ENCODE measurements at places on chromosomes 5 and 9.

- peak; percentile 77 for DNase-seq
Observed at GRCh38 chr5:172283020-172283861, at the start of gene UBTD2. Gene UBTD2, minus strand, starts transcription at chr5:172283764. Its CDS starts 99 bp downstream, at chr5:172283665.

GRCh38 chr5:34632807-34633422 is 23.2 kb upstream of the RAI14 start:
- no peak for DNase-seq

DNA sequence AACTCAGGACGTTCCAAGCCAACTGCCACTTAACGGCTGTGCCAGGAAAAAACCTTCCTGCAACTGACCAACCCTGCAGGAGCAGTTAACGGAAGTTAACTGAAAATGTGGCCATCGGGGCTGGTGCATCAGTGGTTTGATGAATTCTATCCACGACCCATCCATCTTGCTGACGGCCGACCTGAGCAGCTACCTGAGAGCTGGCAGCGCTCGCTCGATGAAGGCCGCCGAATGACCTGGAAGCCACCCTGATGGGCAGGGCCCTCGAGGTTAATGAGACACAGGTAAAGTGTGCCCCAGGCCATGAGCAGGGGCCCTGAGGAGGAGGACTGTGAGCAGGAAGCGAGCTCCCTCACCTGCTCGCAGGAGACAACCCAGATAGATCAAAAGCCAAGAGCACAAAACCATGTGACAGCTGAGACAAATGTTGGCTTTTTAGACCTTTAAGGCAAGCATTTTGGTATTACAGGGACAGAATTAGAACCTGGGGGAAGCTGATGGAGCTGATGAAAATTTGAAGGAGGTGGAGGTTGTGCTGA is 35.3 kb upstream of the FLT4 start:
- DNase-seq, result no peak

DNA sequence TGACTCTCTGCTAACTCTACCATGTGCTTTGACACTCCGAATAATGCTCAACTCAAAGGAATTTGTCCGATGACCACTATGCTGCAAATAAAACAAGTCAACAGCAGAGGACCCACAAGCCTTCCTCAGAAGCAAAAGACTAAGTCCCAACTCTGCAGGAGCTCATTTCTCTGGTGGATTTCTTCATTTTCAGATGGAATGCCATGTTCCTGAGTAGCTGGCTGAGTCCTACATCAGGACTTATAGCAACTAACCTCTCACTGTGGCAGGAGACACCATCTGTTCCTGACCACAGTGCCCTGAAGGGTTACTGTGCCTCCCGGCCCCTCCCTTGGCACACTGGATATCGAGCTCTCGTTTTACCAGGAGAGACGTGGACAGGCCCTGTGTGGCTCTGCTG is 20.8 kb downstream of the LHFPL2 start:
- no peak for DNase-seq

- DNase-seq, result no peak
Observed at GRCh38 chr9:30039712-30040111, 2344.7 kb upstream of the ACO1 start.

DNA sequence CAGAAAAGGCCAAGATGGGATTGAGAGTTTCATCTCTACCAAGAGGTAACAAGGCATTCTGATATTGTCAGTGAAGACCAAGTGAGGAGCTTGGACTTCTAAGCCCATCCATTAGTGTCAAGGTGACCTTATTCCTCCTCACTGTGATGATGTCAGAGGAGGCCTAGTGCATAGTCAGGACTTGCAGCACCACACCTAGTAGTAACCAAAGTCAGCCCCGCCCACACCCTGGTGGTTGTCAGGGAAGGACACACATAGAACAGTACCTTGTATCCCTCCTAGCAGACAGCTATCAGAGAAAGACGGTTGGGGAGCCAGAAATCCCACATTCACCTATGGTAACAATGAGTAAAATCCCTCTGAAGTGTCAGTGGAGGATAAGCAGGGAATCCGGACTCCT is 111.7 kb downstream of the AP3B1 start:
- DNase-seq, result peak; percentile 39

GRCh38 chr9:95107001-95107749 is 210.3 kb downstream of the FANCC start:
- DNase-seq, result no peak

- no peak for DNase-seq
Observed at GRCh38 chr9:97527626-97528528, 26.4 kb downstream of the TMOD1 start.

DNA sequence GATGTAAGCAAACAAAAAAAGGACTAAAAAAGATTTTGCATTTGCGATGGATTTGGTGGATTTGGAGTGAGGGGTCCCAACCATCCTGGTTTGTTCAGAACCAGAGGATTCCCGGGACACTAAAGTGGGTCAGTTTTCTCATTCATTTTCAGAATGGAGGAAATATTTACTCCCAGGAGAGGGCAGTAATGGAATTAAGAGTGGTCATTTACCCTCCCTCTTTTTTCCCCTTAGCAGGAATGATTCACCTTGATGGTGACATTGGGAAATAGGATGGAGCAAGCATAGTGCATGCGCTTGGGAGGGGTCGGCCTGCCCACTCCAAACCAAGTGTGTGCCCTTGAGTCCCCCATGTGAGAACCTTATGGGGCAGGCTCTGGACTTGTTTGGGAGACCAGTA is 164.2 kb upstream of the PUM3 start:
- no peak for DNase-seq

DNA sequence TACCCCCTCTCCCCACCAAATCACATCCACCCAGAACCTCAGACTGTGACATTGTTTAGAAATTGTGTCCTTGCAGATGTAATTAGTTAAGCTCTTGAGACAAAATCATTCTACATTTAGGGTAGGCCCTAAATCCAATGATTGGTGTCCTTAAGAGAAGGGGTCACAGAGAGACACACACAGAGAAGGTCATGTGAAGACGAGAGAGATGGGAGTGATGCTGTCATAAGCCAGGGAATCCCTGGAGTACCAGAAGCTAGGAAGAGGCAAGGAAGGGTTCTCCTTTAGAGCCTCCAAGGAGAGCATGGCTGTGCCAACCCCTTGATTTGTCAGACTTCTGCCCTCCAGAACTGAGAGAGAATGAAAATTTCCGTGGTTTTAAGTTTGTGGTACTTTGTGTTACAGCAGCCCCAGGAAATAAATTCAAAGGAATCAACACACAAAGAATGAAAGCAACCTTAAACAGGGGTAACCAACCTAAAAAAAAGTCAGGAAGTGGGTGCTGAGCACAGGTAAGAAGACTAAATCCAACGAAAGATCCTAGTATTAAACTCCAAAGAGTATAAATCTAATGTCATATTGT is 33.6 kb downstream of the TIMD4 start:
- DNase-seq, result no peak

GRCh38 chr5:17302604-17303003 is 85.2 kb downstream of the BASP1 start:
- peak; percentile 6 for DNase-seq

DNA sequence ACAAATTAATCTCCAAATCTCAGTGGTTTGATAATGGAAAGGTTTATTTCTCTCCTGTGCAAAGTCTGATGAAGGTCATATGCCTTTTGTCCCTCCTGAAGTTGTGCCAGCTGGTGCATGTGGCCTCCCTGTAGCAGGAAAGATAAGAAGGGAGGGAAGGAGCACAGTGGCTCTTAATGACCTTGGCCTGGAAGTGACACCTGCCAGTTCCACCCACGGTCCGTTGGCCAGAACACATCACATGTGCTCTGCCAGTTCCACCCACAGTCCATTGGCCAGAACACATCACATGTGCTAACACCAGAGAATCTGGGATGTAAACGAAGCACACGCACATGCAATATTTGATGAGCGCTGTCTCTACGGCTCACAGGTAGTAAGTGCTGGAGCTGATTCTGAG is 130.9 kb downstream of the DOCK2 start:
- peak; percentile 74 for DNase-seq

DNA sequence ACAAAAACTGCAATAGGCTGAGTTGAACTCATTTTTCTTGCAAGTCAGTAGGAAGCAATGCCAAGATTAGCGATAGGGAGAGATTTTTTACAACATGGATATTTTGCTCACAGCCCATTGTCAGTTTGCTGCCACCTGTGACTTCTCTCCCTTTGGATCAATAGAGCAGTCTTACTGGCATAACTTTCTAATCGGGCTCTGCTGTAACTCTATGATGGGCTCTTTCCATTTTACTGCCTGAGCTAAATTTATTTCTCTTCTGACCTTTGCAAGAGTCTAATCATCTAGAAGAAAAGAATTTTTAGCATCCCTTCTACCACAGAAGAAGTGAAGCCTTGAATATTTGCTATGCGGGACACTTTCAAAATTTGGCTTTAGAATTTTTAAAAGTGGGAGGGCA is 53.6 kb upstream of the SGCD start:
- DNase-seq, result no peak

- DNase-seq, result no peak
Observed at GRCh38 chr5:15495026-15495425, 5.0 kb upstream of the FBXL7 start.

DNA sequence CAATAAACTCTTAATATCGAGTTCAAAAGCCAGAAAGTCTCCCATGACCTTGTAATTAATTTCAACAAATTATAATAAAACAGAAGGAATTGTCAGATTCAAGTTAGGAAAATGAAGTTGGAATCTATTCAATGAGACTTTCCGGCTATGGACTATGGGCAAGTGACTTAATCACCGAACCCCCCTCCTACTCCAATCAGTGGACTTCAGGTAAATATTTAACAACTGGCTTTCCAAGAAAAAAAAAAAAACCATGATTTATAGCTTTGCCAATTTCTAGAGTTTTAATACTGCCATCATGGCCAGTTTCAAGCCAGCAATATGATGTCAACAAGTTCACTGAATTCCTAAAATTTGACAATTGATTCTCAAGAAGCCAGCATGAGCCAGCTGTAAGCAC is 4.5 kb downstream of the SLC45A2 start:
- DNase-seq, result no peak
